ENCODE measurements at places on chromosomes 16 and 17.

- no peak for DNase-seq
These were observed 153.8 kb downstream of the SNX11 start for GRCh38 chr17:48261297-48261880.

DNA sequence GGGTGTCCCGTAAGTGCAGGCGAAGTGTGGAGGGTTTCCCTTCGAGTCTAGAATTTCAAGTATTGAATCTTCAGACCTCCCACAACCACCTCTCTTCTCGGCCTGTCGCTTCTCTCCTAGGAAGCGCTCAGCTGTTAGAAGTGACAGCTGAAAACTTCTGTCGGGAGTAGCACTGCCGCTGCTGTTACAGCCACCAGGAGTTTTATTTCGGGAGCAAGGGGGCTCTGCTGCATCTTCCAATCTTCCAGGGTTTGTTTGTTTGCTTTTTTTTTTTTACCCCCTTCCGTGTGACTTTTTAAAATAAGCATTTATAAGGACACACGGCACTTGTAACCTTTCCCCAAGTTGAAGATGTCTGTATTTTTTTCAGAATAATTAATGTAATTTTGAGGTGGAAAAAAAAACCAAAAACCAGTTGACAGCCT, 767 bp downstream of the RPS6KB1 start:
- no peak for DNase-seq

DNA sequence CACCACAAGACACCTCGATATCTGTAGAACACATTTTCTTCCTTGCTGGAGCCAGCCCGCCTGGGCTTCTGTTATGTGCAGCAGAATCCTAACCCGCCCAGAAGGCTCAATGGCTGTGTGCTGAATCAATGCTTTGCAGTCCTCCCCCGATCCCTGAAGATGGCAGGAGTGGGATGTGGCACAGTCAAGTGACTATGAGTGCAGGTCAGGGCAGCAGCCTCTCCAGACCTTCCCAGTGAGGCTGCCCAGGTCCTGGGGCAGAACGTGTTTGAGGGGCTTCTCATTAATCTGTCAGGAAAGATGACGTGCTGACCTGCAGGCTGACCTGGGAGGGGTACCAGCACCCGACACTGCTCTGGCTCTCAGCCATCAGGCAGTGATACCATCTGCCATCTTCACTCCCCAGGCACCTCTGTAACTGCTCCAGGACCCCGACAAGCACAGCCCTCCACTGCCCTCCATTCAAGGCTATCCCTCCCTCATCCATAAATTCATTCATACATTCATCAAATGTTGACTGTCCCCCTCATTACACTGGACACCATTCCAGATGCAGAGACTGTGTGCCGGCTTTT, 35.2 kb downstream of the LRRC75A start:
- no peak for DNase-seq

GRCh38 chr16:12458591-12459358, 344.9 kb downstream of the CPPED1 start:
- no peak for DNase-seq

DNA sequence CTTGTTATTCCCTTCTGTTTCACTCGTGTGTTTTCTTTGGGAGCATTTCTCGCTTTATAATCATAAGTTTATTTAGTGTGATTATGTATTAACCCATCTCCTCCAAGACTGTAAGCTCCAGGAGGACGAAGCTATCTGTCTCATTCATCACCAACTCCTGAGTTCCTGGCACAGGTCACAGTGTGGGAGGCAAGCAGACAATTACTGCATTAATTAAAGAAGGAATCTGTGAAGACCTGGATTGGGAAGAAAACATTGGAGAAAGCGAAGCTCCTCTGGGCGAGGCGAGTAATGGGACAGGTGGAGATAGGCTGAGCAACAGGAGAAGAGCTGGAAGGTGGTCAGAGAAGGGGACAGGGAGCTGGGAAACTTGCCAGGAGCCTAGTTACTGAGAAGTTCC, 7.8 kb upstream of the CAMKK1 start:
- no peak for DNase-seq

- DNase-seq = no peak
These were observed 79.2 kb upstream of the RBL2 start for GRCh38 chr16:53355064-53355463.

Measured in coronary artery (tissue), 2 donors.